ENCODE measurements at places on chromosomes 12 and 14. TPM values are rescaled to one million over a fixed set of nuclear protein-coding genes. Genes with fewer than 3 reads are reported as not detected.

The CATSPERB gene
- 4.1 TPM for total RNA-seq

The GPR135 gene
- total RNA-seq, result 5.3 TPM

The MYF6 gene
- total RNA-seq, result 1.6 TPM

The SP7 gene
- under 0.01 TPM for total RNA-seq

The RASSF9 gene
- total RNA-seq, result 0.41 TPM

The SLC6A12 gene
- total RNA-seq, result 6.9 TPM

Data from frontal cortex (tissue), 4 donors.